Heart left ventricle (tissue), 16 donors: ENCODE measurements at places on chromosomes 1 and 21.
A peak's percentile ranks its signal among the peaks of the same experiment; 100 is the strongest.

GRCh38 chr1:233304489-233305102, 9.1 kb upstream of the PCNX2 start:
- no peak for DNase-seq

- DNase-seq = no peak
Observed at GRCh38 chr1:175186433-175187160, 6.0 kb downstream of the KIAA0040 start.

DNA sequence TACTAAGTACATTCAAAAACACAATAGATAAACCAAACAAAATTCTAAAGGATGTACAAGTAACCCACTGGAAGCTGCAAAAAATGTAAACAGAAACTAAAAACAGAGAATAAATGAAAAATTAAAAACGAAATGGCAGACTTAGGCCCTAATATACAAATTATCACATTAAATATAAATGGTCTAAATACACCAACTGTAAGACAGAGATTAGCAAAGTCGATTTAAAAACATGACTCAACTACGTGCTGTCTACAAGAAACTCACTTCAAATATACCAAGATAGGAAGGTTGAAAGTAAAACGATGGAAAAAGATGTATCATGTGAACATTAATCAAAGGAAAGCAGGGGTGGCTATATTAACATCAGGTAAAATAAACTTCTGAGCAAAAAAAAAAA, 23.1 kb downstream of the SLC19A1 start:
- DNase-seq = no peak

DNA sequence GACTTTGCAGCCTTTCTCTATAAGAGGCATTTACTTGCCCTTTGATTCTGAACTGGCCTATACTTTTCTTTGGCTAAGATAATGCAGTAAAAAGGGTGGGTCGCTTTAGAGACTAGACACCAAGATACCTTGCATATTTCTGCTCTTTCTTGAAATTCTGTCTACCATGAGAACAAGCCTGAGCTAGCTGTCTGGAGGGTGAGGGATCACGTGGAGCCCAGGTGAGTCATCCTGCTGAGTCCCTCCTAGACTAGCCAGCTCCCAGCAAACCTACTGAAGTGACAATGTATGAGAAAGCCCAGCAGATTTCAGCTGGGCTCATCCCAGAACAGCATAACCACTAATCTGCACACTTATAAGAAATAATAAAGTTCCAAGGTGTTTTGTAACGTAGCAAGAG, 408.0 kb upstream of the KAZN start:
- no peak for DNase-seq

DNA sequence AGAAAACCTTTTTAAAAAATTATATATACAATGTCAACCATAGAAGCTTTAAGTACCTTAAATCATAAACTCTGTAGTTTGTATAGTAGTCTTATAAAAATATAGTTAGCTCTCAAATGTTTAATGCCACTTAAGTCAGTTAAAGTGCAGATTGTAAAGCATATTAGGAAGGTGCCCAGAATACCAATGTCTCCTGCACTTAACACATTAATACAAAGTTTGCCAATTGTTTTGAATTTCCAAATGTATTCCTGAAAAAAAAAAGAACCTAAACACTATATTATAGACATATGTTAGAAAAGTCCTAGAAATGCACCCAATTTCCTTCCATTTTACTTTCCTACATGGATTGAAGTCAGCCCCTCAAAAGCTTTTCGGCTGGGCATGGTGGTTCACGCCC, 12.1 kb downstream of the F3 start:
- no peak for DNase-seq

- no peak for DNase-seq
Observed at GRCh38 chr1:62439652-62440371, 3.0 kb downstream of the USP1 start.

DNA sequence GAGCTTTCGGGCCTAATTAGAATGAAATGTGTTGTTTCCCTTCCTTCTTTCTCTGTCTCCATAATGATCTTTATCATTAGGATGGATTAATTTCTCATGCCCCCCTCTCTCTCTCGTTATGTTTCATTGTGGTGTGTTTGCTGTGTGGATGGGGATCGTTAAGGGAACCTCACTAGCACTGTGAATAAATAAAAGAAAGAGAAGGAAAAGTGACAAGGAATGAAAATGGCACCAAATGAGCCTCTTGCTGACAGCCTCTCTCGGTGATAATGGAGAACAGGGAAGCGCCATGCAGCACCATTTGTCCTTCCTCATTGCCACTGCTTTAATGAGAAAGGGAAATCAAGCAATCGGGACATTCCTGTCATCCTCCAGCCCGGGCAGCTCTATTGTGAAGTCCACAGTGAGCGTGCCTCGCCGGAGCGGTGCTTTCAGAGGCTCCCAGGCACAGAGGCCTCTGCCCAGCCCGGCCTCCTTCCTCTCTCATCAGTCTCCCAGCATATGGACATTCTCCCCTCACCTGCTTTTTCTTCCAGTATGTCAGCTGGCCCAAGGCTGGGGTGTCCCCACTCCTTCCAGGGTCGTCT, 265.7 kb upstream of the TMEM51 start:
- DNase-seq = no peak

DNA sequence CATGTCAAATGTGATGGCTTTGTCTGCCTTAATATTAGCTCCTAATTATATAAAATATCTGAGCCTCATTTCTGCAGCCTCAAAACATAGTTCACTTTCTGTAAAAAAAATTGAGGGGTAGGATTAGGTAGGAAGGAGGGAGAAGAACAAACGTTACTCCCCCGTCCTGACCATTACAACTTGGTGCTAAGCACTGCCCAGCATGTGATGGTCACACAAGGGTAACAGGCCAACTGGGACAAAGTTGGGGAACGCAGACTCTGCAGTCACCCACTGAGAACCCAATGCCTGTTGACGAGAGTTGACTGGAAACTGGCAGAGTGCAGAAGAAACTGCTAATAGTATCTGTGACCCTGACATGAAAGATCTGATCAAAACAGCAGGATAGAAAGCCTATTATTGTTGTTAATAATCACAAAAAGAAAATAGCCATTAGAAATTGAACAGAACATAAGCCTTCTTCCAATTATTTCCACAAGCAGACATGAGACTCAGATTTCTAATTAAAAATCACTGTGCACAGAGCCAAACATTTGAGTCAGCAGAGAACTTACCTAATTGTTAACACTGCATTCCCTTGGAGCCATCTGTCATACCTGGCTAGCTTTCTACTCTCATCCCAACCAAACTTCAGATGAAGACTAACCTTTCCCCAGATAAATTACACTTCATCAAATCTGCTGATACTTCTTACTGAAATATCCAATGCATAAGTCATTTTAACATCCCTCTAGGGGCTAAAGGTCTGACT, 5.5 kb downstream of the SORT1 start:
- peak; percentile 65 for DNase-seq
